ENCODE measurements at places on chromosomes 7 and 10.
A peak's percentile ranks its signal among the peaks of the same experiment; 100 is the strongest.

- DNase-seq: no peak
Measured at GRCh38 chr10:14826076-14826829, 11.6 kb downstream of the CDNF start.

DNA sequence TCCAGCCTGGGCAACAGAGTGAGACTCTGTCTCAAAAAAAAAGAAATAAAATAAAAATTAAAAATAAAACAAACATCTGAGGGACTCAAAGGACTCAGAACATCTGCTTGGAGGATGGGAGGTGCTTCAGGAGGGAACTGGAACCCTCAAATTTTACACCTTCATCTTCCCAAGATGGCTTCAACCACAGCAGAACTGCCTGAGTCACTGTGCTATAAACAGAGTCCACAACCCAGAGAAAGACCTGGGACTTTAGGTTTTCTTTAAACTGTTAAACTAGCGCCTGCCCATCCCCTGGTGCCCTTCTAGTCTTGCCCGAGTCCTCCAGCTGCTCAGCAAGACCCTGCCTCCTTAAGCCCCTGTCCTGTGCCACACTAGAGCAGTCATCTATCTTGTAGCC, 40.8 kb downstream of the RGS10 start:
- no peak for DNase-seq

DNA sequence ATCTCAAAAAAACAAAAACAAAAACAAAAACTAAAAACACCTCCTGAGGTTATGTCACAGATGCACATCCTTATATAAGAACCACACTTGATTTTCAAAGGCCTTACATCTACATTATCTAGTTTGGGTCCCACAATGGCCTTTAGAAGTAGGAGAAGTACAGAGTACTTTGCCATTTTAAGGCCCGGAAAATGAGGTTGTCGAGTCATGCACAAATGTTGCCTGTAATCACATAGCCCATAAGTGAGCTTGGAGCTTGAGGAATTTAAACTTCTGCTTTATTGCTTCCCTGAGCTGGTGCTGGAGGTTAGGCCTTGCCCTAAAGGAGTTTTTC, 9.7 kb upstream of the MKRN1 start:
- DNase-seq: no peak

- no peak for DNase-seq
Measured at GRCh38 chr7:2355705-2356008, 1.0 kb downstream of the EIF3B start.

- peak; percentile 64 for DNase-seq
Measured at GRCh38 chr10:3625959-3626751, 158.9 kb downstream of the KLF6 start.

DNA sequence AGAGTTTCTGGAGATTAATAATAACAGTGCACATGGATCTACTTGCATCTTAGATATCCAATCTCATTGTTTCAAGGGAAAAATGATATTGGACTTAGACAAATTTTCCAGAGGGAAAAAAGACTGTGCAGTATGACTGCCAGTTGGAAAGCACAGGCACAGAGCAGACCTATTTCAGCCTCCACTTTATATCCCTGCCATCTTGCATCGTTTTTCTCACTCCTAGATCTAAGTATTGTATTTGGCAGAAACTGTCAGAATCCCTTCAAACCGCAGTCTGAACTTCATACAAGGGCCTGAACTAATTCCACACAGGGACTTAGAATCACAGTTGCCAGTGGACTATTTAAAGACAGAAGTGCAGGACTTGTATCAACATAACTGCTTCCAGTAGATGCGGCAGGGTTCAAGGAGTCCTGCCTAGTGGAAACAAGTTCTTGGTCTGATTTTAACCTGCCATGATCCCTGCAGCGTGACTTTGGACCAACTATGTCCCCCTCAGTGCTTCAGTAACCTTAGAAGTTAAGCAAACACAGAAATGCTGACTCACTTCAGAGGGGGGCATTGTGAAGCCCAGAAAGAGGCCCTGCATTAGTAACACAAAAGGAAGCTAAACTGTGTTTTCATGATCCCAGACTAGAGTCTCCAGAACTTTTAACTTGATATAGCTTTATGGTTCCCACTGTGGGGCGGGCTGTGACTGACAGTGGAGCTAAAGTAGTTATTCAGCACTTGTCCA, 95.7 kb upstream of the PALS2 start:
- peak; percentile 81 for DNase-seq

DNA sequence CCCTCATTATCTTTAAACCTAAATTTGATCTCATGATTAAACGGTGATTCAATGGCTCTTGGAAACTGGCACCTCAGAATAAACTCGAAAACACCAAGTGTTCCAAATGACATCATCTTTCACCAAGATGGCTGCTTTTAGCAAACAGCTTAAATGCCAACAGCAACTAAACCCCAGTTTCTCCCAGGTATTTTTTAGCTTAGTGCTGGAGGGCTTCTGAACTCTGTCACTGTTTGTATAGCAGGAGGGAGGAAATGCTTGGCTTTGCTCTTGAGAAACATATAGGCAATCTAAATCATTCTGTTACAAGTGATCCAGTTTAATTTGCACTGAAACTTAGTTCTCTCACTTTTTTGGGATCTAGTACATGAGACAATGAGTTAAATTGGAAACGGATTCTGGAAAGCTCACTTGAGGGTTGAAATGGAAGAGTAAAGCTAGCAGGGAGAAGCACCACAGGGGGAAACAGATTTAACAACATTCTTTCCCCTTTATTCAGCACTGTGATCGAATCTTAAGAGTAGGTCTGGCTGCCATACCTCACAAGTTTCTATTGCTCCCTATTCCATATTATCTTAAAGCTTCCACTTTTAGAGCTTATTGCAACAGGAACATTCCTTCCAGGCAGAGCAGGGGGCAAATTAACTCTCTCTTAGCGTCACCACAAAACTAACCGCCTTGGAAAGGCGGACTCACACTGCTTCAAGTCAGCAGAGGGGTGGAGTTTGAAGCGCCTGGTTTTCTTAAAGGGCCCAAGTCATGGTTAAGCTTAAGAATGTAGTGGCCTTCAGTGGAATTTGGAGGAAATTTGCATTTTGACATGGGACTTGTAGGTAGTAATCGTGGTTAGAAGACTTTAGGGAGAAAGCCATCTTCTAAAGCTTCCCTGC, 1.8 kb upstream of the CCDC6 start:
- peak; percentile 96 for DNase-seq

- DNase-seq: no peak
Measured at GRCh38 chr10:125264091-125264490, 103.7 kb upstream of the CTBP2 start.

DNA sequence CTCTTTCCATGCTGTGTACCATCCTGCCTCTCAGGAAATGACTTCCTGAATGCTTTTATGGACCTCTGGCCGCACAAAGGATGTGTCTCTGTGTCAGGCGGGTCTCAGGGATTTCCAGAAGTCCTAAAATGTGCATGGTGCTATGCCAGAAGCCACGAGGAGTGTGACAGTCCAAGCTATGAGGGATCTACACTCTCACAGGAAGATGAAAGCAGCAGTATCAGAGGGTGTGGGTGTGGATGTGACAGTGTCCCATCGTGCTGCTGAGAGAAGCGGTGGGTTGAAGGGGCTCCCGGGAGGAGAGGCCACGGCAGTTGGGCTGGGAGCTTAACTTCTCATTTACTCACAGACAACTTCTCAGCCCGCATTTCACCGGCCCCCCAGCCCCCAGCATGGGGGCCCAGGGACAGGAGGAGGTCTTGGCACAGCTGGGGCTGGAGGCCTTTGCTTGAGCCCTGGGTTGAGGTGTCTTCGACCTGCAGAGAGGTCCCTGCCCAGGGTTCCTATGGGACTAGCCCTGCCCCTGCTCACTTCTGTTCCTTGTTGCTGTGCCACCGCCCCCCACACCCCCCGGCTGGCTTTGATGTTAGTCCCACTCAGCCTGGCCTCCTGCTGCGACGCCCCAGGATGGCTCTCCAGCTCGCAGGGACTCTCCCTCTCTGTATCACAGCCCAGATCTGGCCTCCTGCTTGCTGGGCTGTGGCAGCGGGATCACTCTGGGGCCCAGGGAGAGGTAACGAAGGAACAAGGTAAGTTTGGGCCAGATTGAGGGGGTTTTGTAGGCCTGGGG, 30.8 kb upstream of the EMX2 start:
- DNase-seq: no peak

DNA sequence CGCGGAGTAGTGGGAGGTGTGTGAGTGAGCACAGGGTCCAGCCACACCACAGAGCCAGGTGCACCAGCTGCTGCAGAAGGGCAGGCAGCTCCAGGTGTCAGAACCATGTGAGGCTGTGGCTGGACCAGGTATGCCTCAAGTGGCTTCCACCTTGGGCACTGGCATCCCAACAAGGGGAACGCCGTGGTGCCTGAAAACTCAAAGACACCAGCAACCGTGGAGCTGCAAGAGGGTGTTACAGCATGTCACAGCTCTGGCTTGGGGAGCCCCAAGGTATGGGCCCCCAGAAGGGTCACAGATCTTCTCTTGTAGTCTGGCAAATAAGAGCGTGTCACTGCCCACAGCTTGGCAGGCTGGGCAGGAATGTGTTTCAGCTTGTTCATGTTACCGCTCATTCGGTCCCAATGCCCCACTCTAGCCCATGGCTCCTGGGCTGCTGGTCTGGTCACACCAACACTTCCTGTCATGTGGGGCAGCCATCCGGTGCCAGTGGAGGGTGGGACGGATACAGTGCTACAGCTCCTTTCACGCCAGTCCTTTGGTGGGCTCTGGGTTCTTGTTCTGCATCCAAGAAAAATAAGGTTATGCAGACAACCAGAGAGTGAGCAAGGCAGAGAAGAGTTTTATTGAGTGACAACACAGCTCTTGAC, 29.8 kb downstream of the STRA8 start:
- no peak for DNase-seq

- peak; percentile 48 for DNase-seq
Measured at GRCh38 chr7:136687693-136688322, 180.6 kb upstream of the CHRM2 start.

DNA sequence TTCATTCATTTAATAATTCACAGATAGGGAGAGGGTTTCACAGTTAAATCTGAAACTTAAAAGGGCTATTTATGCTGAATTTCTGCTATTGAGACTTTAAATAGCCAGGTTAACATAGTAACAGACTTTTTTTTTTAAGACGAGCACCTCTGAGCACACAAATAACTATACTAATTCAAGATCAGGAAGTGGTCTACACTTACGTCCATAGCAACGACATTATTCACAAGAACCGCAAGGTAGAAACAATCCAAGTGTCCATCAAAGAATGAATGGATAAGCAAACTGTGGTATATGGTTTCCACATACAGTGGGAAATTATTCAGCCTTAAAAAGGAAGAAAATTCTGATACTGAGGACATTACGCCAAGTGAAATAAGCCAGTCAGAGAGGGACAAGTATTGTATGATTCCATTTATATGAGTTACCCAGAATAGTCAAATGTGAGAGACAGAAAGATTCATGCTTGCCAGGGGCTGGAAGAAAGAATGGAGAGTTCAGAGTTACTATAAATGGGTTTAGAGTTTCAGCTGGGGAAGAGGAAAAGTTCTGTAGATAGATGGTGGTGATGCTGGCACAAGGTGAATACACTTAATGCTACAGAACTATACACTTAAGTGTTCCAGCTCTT, 140.3 kb upstream of the LAMB4 start:
- no peak for DNase-seq

- DNase-seq: peak; percentile 43
Measured at GRCh38 chr7:110157631-110158362, 933.1 kb upstream of the LRRN3 start.

- peak; percentile 54 for DNase-seq
Measured at GRCh38 chr10:102090772-102091171, 25.6 kb downstream of the HPS6 start.

- no peak for DNase-seq
Measured at GRCh38 chr7:16094651-16095050, 326.7 kb downstream of the CRPPA start.

- peak; percentile 65 for DNase-seq
Measured at GRCh38 chr10:3782146-3782450, 2.9 kb downstream of the KLF6 start.

DNA sequence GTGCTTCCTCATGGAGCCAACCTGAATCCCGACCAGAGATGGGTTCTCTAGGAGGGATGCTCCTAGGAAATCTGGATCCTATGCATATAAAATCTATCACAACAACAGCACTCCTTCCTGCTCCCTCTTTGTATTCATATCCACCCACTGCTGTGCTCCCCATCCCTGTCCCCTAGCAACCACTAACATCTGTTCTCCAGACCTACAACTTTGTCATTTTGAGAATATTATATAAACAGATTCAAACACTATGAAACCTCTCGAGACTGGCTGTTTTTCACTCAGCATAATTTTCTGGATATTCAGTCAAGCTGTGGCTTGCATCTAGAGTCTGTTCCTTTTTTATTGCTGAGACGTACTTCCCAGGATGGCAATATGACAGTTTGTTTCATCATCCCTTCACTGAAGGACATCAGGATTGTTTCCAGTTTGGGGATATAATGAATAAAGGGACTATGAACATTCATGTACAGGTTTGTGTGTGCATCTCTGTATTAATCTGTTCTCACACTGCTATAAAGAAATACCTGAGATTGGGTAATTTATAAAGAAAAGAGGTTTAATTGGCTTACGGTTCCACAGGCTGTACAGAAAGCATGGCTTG, 36.0 kb upstream of the PRR15 start:
- no peak for DNase-seq
